MG63 (cell line): ENCODE measurements at places on chromosomes 3 and 15.

- no peak for DNase-seq
Measured at GRCh38 chr3:182330646-182331045, 462.7 kb upstream of the ATP11B start.

GRCh38 chr3:88075497-88075896 lies 16.4 kb downstream of the ZNF654 start:
- no peak for DNase-seq

GRCh38 chr3:187484547-187485295 lies 116.5 kb downstream of the RTP4 start:
- no peak for DNase-seq

- no peak for DNase-seq
Measured at GRCh38 chr3:132381348-132381944, 35.9 kb upstream of the DNAJC13 start.

DNA sequence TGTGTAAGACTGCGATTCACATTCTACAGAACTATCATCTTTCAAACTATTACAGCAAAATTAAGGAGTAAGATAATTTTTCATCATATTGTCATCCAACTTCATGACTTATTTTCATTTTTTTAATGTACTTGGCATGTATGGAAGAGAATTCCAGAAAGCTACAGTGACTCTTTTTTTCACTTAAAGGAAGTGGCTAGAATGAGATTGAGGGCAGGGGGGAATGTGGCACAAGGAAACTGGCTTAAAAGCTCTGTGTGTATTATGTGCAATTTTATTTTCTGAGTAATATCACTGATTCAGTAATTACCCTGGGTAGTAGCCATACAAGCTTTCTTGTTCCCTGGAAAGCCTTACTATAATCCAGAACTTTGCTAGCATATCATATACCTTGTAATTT lies 94.6 kb downstream of the FILIP1L start:
- peak; percentile 41 for DNase-seq

GRCh38 chr15:66897416-66897815 lies 168.0 kb upstream of the SMAD3 start:
- no peak for DNase-seq

GRCh38 chr15:25641762-25642161 lies 202.9 kb upstream of the UBE3A start:
- DNase-seq: no peak

GRCh38 chr3:157110761-157111278 lies 49.1 kb downstream of the CCNL1 start:
- no peak for DNase-seq

- no peak for DNase-seq
Measured at GRCh38 chr3:172155897-172156585, 116.7 kb downstream of the FNDC3B start.
